A549 treated with DMSO at 1 μM for 4 hours (cell line): ENCODE measurements at places on chromosomes 7 and 10. TPM values are rescaled to one million over a fixed set of nuclear protein-coding genes. Genes with fewer than 3 reads are reported as not detected.

The LRRTM3 gene
- not detected in 5 replicates for total RNA-seq

The CHN2 gene
- 0.06 TPM in 1 of 5 replicates, not detected in the others for total RNA-seq

The PDZD7 gene
- 0.57 to 0.97 TPM (median 0.87 TPM) in 5 replicates for total RNA-seq

The ZPBP gene
- not detected in 5 replicates for total RNA-seq

The ZNF365 gene
- 0.94 to 1.2 TPM (median 1.1 TPM) in 5 replicates for total RNA-seq

The YWHAG gene
- total RNA-seq: 239 to 276 TPM (median 250 TPM) in 5 replicates

The CPVL gene
- total RNA-seq: 0.16 to 0.45 TPM (median 0.25 TPM) in 4 of 5 replicates, not detected in the other

The PRSS37 gene
- total RNA-seq: not detected in 5 replicates

The NOS3 gene
- 0.17 to 0.49 TPM (median 0.26 TPM) in 5 replicates for total RNA-seq

The PRTFDC1 gene
- total RNA-seq: 17.0 to 23.8 TPM (median 18.2 TPM) in 5 replicates

The THSD7A gene
- 1.7 to 3.2 TPM (median 2.8 TPM) in 5 replicates for total RNA-seq

The C10orf53 gene
- total RNA-seq: not detected in 5 replicates

The CYP2C19 gene
- total RNA-seq: not detected in 5 replicates

The CPED1 gene
- 0.02 to 0.07 TPM in 2 of 5 replicates, not detected in the others for total RNA-seq

The CYTH3 gene
- 21.4 to 25.4 TPM (median 22.8 TPM) in 5 replicates for total RNA-seq

The TSPAN14 gene
- 97.2 to 147 TPM (median 135 TPM) in 5 replicates for total RNA-seq

The SPDYE8 gene
- not detected in 5 replicates for total RNA-seq

The ZMIZ2 gene
- 24.2 to 40.3 TPM (median 36.7 TPM) in 5 replicates for total RNA-seq

The CCDC201 gene
- total RNA-seq: 0.02 TPM in 1 of 5 replicates, not detected in the others

The WDR86 gene
- 0.07 to 0.20 TPM (median 0.13 TPM) in 4 of 5 replicates, not detected in the other for total RNA-seq

The UNC5B gene
- total RNA-seq: 0.57 to 0.87 TPM (median 0.71 TPM) in 5 replicates

The RBP3 gene
- total RNA-seq: not detected in 5 replicates

The NCF1 gene
- 0.14 TPM in 1 of 5 replicates, not detected in the others for total RNA-seq

The MYL7 gene
- total RNA-seq: not detected in 5 replicates

The ELN gene
- total RNA-seq: 0.06 to 0.14 TPM (median 0.10 TPM) in 5 replicates

The SYT15B gene
- total RNA-seq: 2.6 to 4.3 TPM (median 3.1 TPM) in 5 replicates

The CCL26 gene
- 7.7 to 11.2 TPM (median 9.4 TPM) in 5 replicates for total RNA-seq

The PHYH gene
- 30.6 to 33.7 TPM (median 31.0 TPM) in 5 replicates for total RNA-seq

The ZNF680 gene
- 2.5 to 3.3 TPM (median 2.9 TPM) in 5 replicates for total RNA-seq

The TFEC gene
- total RNA-seq: 0.07 TPM in 1 of 5 replicates, not detected in the others

The GRID2IP gene
- total RNA-seq: 0.02 to 0.05 TPM in 2 of 5 replicates, not detected in the others

The RAMP3 gene
- not detected in 5 replicates for total RNA-seq

The UCN3 gene
- total RNA-seq: not detected in 5 replicates

The NEBL gene
- 2.7 to 6.5 TPM (median 4.6 TPM) in 5 replicates for total RNA-seq

The BHLHA15 gene
- total RNA-seq: 0.44 to 0.66 TPM (median 0.56 TPM) in 5 replicates

The CFAP43 gene
- 0.16 to 0.28 TPM (median 0.21 TPM) in 5 replicates for total RNA-seq

The PIP gene
- total RNA-seq: not detected in 5 replicates

The SORCS1 gene
- not detected in 5 replicates for total RNA-seq

The ATP6V0A4 gene
- 0.13 to 0.29 TPM (median 0.22 TPM) in 5 replicates for total RNA-seq

The RASA4B gene
- total RNA-seq: 1.4 to 1.9 TPM (median 1.7 TPM) in 5 replicates

The CTTNBP2 gene
- total RNA-seq: 0.27 to 0.53 TPM (median 0.41 TPM) in 5 replicates

The EN2 gene
- 0.47 to 1.3 TPM (median 0.99 TPM) in 5 replicates for total RNA-seq

The DOCK4 gene
- 4.2 to 7.2 TPM (median 6.0 TPM) in 5 replicates for total RNA-seq

The MMP21 gene
- 0.03 TPM in 1 of 5 replicates, not detected in the others for total RNA-seq

The TMEM26 gene
- 0.06 to 0.43 TPM (median 0.20 TPM) in 5 replicates for total RNA-seq

The HYAL4 gene
- 0.07 TPM in 1 of 5 replicates, not detected in the others for total RNA-seq

The CALCR gene
- not detected in 5 replicates for total RNA-seq

The SLC39A12 gene
- not detected in 5 replicates for total RNA-seq

The GUSB gene
- 28.1 to 34.4 TPM (median 31.5 TPM) in 5 replicates for total RNA-seq

The INSYN2A gene
- total RNA-seq: 1.6 to 2.0 TPM (median 1.7 TPM) in 5 replicates

The NPSR1 gene
- total RNA-seq: not detected in 5 replicates

The INA gene
- total RNA-seq: 19.4 to 32.1 TPM (median 28.1 TPM) in 5 replicates

The PSD gene
- 0.51 to 0.80 TPM (median 0.64 TPM) in 5 replicates for total RNA-seq
